ENCODE measurements at places on chromosomes 11 and 22.

DNA sequence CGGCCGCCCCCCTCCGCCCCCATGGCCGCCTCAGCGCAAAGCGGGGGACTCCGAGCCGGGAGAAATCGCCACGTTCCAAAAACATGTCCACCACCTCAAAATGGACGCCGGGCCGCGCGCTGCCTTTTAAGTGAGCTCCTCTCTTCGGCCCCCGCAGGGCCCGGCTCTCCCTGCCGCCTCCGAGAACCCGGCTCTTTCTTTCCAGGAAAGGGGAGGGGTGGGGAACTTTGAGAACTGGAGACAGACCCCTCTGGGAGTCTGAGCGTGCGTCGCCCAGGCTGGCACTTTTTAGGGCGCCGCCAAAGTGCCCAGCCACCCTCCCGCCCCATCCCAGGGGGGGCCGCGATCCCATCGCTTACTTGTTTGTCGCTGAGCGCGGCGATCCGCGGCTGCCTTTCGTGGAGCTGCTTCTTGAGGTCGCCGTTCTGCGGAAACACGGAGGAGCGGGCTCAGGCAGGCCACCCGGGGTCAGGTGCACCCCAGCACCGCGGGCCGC, 1.6 kb downstream of the PHF21B start:
- DNase-seq = no peak

GRCh38 chr11:66855574-66856495, 1.0 kb upstream of the LRFN4 start:
- DNase-seq = no peak

DNA sequence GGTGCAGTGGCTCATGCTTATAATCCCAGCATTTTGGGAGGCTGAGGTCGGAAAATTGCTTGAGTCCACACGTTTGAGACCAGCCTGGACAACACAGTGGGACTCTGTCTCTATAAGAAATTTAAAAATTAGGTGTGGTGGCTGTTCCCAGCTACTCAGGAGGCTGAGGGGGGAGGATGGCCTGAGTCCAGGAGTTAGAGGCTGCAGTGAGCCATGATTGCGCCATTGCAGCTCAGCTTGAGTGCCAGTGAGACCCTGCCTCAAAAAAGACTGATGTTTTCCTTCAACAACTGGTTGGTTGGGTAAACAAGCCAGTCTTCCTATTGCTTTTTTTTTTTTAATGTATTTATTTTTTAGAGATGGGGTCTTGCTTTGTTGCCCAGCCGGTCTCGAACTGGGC, 9.2 kb downstream of the XBP1 start:
- no peak for DNase-seq

DNA sequence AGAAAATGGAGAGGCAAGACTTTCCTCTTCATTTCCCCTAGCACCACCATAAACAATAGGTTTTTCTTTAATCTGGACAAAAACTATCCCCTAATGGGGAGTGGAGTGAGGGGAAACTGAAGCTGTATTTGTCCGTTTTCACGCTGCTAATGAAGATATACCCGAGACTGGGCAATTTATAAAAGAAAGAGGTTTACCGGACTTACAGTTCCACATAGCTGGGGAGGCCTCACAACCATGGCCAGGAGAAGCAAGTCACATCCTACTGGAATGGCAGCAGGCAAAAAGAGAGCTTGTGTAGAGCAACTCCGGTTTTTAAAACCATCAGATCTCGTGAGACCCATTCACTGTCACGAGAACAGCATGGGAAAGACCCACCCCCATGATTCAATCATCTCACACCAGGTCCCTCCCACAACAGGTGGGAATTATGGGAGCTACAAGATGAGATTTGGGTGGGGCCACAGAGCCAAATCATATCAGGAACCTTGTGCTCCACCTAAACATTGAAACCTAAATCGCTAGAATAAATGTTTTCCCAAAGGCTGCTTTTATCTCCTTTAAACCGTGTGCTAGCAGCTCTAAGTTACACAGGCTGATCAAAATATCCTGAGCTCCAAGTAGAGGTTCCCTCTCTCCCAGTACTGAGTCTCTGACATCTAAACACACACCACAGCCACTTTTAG, 4.3 kb downstream of the UBQLN3 start:
- no peak for DNase-seq

DNA sequence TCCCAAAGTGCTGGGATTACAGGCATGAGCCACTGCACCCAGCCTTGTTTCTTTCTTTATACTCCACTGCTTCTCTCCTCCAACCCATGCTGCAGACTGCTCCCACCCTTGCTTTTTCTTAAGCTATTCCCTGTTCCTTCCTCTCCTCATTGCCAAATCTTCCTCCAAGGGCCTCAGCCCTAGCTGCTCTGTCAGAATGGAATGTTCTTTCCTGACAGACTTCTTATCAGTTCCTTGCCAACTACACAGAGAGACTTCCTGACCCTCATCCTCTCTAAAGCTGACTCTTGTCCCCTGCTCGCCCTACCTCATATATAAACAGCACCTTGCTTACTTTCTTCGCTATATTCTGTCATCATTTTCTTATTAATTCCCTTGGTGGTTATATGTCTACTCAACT, 16.9 kb upstream of the PIK3C2A start:
- DNase-seq = no peak

GRCh38 chr22:19520007-19520406, 4.2 kb downstream of the CLDN5 start:
- no peak for DNase-seq

- DNase-seq = no peak
These were observed 54.3 kb downstream of the DDI1 start for GRCh38 chr11:104090767-104091166.

DNA sequence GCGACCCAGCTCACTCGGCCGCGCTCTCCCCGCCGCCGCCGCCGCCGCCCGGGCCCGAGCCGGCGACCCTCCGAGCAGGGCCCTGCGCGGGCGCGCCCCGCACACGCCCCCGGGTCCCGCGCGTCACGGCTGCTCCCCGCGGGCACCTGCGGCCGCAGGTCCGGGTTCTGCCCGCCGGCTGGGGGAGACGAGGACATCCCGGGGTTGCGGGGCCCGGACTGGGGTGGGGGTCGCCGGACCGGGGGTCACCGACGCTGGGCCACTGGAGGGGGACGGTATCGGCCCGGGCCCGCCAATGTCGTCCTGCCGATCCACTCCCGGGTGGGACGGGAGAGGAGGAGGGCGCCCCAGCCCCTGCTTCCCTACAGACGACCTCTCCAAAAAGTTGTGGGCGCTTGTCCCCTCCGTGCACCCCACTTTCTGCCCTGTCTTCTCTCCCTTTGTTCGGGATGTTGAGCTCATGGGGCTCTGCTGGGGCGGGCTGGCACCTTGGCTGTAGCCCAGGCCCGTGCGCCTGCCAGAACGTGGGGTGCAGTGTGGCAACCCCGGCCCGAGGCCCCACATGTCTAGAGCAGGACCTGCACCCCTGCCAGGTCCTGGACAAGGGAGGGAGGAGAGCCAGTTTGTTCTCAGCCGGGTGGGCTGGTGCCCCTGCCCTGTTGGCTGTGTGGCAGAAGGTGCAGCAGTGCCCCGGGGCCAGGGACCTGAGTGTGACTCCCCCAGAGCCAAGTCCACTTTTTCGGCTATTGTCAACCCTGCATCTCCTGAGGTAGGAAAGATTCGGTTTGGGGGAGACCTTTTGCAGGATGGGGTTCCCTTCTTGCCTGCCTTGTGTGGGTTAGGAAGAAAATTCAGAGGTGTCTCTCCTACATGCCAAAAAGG, 40.2 kb upstream of the CELSR1 start:
- DNase-seq = no peak

DNA sequence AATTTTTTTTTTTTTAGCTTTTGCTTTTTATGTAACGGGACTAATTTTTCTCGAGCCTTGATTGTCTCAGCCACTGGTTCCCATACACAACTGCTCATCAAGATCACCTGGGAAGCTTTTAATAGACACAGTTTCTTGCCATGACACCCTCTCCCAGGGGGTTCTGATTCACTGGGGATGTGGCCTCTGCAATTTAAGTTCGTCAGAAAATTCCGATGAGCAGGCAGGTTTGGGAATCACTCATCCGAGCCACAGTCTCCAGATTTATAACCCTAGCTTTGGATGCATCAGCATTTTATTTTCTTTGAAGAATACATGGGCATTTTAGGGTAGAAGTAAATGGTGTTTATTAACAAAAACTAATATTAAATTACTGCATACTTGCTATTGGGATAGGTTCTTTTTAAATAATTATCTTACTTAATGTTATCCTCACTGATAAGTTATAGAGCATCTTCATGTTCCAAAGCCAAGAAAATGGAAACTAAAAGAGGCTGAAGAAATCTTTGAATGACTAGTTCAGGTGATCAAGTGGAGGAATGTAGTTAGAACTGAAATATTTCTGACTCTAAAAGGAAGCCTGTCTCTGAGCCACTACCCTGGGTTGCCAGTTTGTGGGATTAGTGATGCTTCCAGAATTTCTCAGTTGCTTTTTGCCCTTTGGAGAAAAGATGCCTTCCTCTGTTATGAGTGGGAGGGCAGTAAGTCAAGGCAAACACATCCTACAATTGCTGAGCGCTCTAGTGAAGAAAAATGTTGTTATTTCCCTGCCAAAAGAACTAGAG, 319.0 kb downstream of the DDX10 start:
- DNase-seq = no peak

GRCh38 chr22:24380220-24380904, 47.0 kb upstream of the ADORA2A start:
- no peak for DNase-seq

- no peak for DNase-seq
These were observed 3.1 kb downstream of the HNRNPUL2 start for GRCh38 chr11:62724171-62724570.

DNA sequence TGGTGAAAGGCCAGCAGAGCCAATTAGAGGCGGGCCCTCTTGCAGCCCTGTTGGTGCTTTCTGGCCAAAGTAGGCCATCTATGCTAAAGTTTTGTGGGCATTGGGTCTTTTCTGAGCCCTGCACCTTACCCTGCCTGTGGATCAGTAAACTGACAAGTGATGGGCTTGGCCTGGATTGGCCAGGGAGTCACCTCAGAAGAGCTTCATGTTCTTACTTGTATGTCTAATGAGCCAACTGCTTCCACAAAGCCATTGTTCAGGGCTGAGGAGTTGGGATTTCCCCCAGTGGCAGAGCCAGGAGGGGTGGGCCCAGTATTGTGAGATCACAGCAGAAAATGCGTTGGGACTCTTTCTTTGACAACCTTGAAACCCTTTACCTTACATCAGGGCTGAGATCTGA, 90.4 kb downstream of the CWC15 start:
- DNase-seq = no peak

DNA sequence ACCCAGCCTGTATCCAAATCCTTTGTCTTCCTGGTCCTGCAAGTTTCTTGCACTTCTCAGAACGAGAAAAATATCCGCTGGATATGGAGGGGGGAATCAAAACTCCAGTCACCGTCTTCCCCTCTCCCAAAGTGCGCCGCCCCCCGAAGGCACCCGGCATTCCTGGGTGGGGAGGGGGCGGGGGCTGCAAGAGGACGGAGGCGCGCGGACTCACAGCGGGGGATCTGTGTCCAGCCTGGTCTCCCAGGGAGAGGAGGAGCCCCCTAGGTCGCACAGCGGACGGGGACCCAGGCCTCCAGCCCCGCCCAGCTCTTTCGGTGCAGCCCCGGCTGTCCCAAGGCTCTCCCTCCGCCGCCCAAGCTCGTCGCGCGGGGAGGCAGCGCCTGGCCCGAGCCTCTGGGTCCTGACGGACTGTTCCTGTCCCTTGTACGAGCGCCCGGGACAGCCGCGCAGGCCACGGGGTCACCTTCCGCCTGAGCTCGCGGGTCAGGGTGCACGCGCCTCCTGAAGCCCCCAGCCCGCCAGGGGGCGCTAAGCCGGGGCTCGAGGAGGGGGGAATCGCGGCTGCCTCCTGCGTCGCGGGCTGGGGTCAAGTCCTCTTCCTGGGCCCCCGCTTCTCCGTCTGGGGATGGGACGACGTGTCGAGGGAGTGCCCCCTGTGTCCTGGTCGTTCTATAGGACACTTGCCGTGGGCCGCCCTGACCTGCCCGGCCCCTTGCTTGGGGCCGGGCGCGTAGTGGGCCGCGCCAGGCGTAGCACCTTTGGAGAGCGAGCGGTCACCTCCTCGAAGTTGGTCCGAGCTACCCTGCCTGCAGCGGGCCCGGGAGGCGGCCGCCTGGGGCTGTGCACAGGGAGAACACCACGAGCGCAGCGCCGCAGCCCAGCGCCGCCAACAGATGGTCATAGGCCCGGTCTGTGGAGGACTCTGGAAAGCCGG, 2.4 kb upstream of the WNT11 start:
- no peak for DNase-seq

- DNase-seq = no peak
These were observed 71.6 kb downstream of the MYEOV start for GRCh38 chr11:69365558-69365957.

- no peak for DNase-seq
These were observed 7.5 kb upstream of the MICAL3 start for GRCh38 chr22:18031695-18032454.

- no peak for DNase-seq
These were observed 312.8 kb downstream of the OPCML start for GRCh38 chr11:133219543-133219942.

DNA sequence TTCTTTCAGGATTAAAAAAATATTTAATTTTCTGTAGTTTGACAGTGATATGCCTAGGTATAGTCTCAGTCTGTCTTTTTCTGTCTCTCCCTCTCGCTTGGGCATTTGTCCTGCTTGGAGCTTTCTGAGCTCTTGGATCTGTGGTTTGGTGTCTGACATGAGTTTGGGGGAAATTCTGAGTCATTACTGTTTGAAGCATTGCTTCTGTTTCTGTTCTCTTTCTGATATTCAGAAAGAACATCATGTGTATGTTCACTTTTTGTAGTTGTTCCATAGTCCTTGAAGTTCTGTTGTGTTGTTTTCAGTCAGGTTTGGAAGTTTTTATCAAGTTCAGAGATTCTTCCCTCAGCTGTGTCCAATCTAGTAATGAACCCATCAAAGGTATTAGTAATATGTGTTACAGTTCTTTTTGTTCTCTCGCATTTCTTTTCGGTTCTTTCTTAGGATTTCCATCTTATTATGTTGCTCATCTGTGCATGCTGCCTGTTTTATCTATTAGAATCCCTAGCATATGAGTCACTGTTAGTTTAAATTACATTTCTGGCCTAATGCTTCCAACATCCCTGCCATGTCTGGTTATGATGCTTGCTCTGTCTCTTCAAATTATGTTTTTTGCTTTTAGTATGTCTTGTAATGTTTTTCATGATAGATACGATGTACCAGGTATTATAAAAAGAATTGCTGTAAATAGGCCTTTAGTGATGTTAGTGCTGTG, 48.4 kb downstream of the DDX10 start:
- no peak for DNase-seq

DNA sequence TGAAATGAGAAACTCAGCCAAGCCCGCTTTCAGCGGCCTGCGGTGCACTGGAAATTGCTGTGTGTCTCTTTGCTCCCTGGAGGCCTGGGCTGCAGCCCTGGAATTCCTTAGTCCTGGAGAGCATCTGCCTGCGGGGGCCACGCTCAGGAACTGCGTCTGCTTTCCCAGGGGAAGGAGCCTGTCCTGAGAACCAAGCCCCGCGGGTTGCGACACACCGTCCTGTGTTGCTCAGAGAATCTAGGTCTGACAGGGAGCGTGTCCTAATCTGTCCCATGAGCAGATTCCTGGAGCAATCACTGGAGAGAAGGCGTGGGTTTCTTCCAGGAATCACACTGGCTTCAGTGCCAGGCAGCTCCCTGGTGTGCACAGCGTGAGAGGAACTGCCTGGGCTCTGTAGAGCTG, 708.1 kb downstream of the BRD1 start:
- no peak for DNase-seq

GRCh38 chr22:46052801-46053562, 76.0 kb upstream of the WNT7B start:
- no peak for DNase-seq
